ENCODE measurements at places on chromosomes 3 and 15.

GRCh38 chr3:118199044-118199443 is 835.6 kb downstream of the IGSF11 start:
- DNase-seq: no peak

DNA sequence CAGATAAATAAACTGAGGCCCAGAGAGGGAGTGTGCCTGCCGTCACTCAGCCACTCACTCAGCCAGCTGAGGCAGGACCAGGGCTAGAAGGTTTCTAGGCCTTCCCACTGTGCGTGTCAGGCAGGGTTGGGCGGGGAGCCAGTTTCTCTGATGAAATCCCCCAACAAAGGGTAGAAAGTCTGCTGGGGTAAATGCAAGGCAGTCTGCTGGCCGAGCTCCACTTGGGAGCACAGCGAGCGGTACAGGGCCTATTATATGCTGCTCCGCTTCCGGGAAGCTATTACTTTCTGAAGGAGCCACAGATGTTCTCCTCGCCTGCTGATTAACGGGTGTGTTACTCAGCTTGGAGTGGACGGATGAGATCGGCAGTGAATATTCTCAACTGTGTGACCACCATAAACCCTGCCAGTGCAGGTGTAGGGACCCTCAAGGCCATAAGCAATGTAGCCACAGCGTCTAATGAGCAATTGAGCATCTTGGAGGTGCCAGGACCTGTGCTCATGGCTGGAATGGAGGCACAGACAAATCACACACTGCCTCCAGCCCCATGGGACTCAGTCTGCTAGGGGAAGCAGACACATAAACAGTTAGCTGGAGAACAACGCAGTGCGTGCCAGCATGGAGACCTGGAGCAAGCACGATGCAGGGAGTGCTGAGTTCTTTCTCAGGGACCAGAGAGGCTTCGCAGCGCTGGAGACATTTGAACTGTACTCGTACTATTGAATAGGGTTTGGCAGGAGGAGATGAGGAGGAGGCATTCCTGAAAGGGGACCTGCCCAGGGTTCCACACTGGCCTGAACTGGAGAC is 42.1 kb downstream of the CORO2B start:
- no peak for DNase-seq

DNA sequence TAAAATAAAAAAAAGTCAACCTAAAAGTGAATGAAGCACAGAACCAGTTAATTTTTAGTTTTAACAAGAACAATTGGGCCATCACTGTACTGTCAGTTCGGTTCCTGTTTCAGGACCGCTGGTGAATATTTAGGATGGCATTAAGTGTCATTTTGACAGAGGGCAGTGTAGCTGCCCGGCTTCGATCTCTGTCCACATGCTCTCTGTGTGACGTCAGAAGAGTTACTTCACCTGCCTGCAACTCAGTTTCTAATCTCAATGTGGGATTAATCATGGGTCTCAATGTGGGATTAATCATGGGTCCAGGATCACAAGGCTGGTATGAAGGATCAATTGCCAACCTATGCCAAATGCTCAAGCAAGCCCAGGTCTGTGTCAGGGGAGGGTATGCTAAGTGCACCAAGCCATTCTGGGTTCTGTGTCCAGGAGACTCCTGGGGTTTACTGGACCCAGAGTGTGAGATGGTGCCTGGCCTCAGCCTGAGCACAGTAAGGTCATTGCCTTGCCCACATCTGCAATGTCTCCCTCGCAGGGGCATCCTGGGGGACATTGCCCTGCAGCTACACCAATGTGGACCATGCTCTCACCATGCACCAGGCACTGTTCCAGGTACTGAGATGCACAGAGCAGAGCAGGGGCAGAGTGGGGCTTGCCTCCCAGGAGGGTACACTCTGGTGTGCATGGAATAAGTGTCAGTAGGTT is 8.1 kb downstream of the GABRA5 start:
- no peak for DNase-seq

DNA sequence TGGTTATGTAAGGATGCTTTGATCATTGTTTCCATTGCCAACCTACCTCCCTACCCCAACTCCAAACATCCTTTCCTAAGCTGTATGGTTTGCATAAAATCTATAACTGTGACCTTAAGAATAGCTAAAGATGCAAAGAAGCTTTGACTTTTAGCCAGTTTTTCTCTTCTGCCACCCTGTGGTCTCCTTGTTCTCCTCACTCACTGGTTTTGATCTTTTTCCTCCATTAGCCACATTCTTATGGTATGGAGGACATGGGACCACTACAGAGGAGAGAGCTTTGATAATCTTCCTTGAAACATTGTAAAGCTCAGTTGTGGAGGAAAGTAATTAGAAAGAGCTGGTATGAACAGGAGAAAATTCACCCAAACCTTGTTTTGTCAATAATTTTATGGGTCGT is 115.9 kb downstream of the NEK11 start:
- no peak for DNase-seq

- DNase-seq: no peak
Measured at GRCh38 chr15:65945616-65946015, 76.3 kb downstream of the RAB11A start.

GRCh38 chr3:171950373-171950772 is 89.0 kb upstream of the FNDC3B start:
- no peak for DNase-seq

DNA sequence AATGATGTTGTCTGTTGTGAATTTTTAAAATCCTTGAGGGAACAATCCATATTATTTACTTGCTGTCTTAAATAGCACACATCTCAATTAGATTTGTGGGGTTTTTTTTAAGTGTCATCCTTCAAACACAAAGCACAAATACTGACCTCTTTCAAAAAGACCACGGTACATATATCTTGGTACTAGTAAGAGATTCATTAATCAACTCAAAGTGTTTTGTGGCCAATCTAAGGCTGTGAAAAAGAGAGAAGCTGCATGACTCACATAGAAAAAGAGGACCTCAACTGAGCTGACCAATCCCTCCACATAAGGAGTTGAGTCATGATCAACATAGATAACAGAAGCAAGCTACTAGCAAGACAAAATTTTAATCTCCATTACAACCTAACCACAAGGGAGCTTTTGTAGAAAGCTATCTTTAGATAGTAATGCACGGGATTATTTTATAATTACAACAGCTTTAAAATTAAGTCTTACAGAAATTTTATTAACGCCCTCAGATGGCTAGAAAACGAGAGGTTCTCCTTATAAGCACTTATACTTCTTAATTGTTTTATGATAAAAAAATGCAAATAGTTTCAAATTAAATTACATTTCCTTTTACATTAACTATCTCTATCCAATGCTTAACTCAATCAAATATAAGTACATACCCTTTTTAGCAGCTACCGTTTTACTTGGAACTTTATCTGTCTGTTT is 60.5 kb downstream of the TOP2B start:
- DNase-seq: no peak

GRCh38 chr3:170712336-170712735 is 126.5 kb upstream of the SLC7A14 start:
- no peak for DNase-seq

- no peak for DNase-seq
Measured at GRCh38 chr3:10234526-10235230, 13.6 kb upstream of the TATDN2 start.

DNA sequence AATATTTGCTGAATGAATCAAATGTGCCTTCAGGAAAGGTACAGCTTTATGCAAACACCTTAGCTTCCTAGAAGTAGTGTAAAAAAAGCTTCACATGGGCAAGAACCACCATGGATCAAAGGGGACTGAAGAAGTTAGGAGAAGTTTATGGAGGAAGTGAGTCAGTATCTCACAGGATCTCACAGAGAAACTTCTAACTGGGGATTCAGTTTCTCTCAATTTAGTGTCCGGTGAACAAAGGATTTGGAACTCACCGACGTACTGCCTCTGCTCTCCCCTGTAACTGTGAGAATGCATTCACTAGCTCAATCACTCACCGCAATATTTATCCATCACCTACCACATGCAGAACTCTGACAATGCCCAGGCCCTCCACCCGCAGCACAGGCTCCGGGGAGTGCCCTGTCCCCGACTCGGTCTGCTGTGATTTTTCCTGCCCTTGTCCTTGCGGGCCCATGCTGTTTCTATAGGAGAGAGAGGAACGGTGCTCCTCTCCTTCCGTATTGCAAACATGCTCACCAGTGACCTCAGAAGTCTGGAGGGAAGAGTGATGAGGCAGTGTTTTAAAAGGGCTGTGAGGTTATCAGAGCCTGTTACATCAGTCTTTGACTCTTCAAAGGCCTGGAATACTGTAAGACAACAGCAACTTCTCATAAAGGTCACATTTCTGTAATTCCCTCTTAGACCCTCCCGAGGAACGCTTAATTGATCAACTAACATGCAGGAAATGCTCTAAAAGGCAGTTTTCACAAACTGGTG is 222.5 kb upstream of the ICE2 start:
- no peak for DNase-seq

GRCh38 chr3:186669378-186670084 is 3.7 kb downstream of the HRG start:
- DNase-seq: no peak

DNA sequence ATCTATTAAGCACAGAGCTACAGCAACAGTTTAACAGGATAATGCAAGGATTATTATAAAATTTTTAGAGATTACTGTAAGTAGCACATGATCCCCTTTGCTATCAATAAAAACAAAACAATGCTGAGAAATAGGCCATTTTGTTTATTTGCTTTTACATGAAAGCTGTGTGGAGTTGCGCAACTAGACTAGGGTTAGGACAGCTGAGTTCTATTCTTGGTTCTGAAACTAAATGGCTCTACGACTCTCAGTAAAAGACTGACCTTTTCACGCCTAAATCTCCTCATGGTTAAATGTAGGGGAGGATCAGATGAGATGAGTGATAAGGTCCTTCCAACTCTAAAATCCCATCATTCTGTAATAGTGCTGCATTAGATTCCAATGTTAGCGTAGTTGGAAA is 25.0 kb downstream of the KCNMB2 start:
- no peak for DNase-seq

GRCh38 chr15:69522361-69522760 is 69.7 kb downstream of the RPLP1 start:
- no peak for DNase-seq

- no peak for DNase-seq
Measured at GRCh38 chr3:118734664-118735063, 300.0 kb downstream of the IGSF11 start.

GRCh38 chr3:178058629-178059028 is 477.6 kb upstream of the KCNMB2 start:
- no peak for DNase-seq

- no peak for DNase-seq
Measured at GRCh38 chr3:195543500-195544229, 540 bp upstream of the PPP1R2 start.

GRCh38 chr3:161999846-162000245 is 503.2 kb downstream of the OTOL1 start:
- no peak for DNase-seq

- DNase-seq: no peak
Measured at GRCh38 chr15:41895957-41896356, 2.1 kb upstream of the SPTBN5 start.

DNA sequence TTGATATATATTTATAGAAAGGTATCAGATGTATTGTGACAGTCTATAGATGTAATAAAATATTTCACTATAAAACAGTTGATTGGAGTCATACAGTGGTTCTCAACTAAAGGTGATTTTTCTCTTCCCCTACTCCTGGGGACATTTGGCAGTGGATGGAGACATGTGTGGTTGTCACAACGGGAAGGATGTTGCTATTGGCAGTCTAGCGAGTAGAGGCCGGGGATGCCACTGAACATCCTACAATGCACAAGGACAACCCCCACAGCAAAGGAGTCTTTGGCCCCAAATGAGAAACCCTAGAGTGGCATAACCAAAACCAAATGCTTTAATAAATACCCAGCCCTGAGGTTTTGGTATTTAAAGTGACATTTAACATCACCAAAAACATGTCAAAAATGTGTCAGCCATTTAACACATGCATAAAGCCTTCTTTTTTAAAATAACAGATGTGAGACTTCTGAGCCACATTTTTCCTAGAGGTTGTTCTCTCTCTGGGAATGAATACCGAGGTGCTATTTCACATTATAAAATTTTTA is 367.5 kb downstream of the PTPRG start:
- no peak for DNase-seq

GRCh38 chr3:75224412-75224811 is 439.7 kb upstream of the FRG2C start:
- DNase-seq: no peak

- no peak for DNase-seq
Measured at GRCh38 chr15:67862750-67863441, 23.1 kb upstream of the RNU6-1 start.

- DNase-seq: peak; percentile 3
Measured at GRCh38 chr3:48268936-48269561, 28.1 kb downstream of the ZNF589 start.

DNA sequence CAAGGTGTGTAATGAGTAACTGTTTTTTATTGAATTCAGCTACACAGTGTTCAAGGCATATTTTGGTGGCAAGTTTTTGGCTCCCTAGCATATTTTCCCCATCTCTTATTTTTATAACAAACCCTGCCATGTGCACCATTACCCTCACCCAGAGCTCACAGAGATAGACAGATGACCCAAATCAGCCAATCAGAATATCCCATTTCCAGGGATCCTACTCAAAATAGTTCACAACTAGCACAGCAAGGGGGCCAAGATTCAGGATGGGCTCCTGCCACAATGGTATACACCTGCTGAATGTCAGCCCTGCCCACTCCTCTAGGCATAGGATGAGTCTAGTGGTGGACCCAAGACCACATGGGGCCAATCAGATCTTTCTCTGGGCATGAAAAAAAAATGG is 78.8 kb upstream of the SETMAR start:
- no peak for DNase-seq

DNA sequence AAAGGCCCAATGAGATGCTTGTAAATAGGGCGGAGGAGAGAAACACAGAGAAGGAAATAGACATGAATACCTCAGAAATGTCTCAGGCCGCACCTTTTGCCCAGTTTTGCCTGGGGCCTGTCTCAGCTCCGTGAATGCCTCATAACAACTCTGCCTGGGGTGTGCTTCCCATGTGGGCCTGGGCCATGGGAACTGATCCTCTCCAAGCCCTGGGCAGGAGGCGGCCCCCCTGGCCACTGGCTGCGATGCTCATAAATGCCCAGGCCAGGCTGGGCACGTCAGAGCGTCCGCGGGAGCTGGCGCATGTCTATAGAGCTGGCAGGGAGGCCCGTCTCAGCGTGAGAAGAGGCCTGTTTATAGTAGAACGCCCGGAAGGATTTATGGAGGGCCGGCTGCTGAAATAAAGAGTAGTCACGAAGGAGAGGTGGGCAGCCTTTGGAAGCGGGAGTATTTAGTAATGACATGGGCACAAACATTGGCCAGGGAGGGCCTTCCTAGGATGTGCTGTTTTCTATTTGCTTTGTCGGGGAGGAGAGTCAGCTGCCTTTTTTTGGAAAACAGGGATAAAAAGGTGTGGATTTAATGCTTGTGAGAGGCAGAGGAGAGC is 85.9 kb upstream of the IGF1R start:
- no peak for DNase-seq
